ENCODE measurements at places on chromosomes 11 and 22. TPM values are rescaled to one million over a fixed set of nuclear protein-coding genes. Genes with fewer than 3 reads are reported as not detected.

- no peak for DNase-seq
These were observed 15.8 kb downstream of the SHANK3 start for GRCh38 chr22:50688448-50688847.

- no peak for DNase-seq
These were observed 67.7 kb downstream of the DCDC1 start for GRCh38 chr11:31301549-31302510.

The APOL4 gene
- total RNA-seq = 11.5 TPM

- DNase-seq = peak; percentile 30
These were observed 131.8 kb downstream of the UVRAG start for GRCh38 chr11:75946531-75947530.

GRCh38 chr11:123217897-123218296, 22.8 kb upstream of the CLMP start:
- no peak for DNase-seq

The VSIG2 gene
- 35.4 TPM for total RNA-seq

The OR52I1 gene
- total RNA-seq = not detected

DNA sequence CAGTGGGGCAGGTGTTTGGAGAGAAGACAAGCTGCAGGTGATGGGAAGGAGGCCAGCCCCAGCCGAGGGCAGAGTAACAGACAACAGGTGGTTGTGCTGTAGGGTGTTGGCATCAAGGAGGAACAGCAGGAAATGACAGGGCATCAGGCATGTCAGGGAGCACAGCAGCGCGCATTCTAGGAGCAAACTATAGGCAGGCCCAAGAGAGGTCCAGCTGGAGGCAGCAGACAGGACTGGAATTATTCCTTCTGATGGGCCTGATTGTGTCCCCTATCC, 13.6 kb downstream of the ADM start:
- DNase-seq = no peak

All from upper lobe of left lung (tissue), 6 donors.